ENCODE measurements at places on chromosomes 1 and 21.

DNA sequence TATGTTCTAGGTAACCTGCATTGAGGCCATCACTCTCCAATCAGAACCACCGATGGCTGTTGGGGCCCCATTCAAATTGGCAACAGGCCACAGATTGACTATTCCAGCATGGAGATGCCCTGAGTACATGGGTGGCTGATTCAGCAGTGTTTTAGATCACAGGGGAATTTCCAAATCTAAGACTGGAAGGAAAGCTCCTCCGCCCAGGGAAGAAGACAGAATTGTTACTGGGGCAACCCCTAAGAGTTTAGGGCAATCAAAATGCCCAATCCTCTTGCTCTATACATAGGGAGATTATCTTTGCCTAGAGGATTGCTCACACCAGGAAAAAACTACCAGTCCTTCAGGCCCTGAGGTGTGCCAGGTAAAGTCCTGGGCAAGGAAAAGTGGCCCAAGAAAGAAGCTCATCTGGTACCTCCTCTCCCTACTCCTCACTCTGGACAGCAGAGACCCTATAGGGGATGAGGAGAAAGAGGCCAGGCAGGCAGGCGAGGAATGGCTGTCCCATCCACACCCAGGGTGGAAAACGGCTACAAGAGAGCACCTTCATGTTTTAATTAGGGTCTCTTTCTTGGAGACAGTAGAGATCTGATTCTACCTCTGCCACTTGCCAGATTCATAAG, 5.8 kb downstream of the S100A8 start:
- peak; percentile 22 for DNase-seq
- H3K4me3 ChIP-seq = no peak overlapping the region
- no peaks in the 10 kb centered on the region for H3K36me3 ChIP-seq
- H3K4me1 ChIP-seq = no peaks in the 10 kb centered on the region

- DNase-seq = no peak
- H3K4me3 ChIP-seq = no peak overlapping the region
- H3K36me3 ChIP-seq = no peaks in the 10 kb centered on the region
- peaks cover 17% of the 10 kb centered on the region for H3K4me1 ChIP-seq
- peak overlapping the region; percentile 45 for H3K27ac ChIP-seq
Observed at GRCh38 chr1:157193702-157194391, 55.7 kb upstream of the ETV3 start.

GRCh38 chr1:114338191-114338890, 172.7 kb downstream of the TRIM33 start:
- no peaks in the 10 kb centered on the region for H3K4me1 ChIP-seq
- H3K27ac ChIP-seq = no peak overlapping the region
- H3K4me3 ChIP-seq = no peak overlapping the region
- DNase-seq = no peak
- H3K27me3 ChIP-seq = peaks cover 11% of the 10 kb centered on the region

DNA sequence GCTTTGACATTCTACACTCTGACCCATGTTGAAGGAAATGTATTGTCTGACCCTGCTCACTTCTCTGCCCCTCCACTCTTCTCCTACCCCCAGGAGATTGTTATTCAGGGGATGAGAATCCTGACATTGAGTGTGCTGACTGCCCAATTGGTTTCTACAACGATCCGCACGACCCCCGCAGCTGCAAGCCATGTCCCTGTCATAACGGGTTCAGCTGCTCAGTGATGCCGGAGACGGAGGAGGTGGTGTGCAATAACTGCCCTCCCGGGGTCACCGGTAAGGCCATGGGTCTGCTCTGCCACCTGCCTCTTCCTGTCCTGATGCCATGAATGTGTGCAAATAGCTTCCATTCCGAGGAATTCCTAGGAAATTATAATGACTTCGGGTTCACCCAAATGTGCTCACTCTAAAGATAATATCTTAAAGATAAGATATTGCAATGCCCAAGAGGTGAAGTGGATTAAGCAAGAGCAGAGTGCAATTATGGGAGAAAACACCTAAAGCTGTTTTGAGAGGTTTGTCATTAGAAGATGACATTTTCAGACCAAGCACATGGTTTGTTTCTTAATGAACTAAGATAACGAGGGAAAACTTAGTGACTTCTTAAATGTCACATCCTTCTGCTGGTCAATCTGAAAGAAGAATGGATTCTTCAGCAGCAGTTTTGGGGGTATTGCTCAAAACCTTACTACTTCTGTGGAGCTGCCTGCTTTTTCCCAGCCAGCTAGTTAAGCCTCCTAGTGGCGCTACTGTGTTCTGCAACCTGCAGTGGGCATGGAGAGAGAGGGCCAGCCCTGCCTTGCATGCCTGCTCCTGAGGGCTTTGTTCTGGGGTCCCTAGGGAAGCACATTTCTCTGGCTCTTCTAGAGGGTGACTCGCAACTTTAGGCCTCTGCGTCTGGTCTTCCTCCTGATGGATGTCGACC, 41.6 kb downstream of the LAMC2 start:
- H3K4me1 ChIP-seq = peaks cover 21% of the 10 kb centered on the region
- no peak overlapping the region for H3K27ac ChIP-seq

DNA sequence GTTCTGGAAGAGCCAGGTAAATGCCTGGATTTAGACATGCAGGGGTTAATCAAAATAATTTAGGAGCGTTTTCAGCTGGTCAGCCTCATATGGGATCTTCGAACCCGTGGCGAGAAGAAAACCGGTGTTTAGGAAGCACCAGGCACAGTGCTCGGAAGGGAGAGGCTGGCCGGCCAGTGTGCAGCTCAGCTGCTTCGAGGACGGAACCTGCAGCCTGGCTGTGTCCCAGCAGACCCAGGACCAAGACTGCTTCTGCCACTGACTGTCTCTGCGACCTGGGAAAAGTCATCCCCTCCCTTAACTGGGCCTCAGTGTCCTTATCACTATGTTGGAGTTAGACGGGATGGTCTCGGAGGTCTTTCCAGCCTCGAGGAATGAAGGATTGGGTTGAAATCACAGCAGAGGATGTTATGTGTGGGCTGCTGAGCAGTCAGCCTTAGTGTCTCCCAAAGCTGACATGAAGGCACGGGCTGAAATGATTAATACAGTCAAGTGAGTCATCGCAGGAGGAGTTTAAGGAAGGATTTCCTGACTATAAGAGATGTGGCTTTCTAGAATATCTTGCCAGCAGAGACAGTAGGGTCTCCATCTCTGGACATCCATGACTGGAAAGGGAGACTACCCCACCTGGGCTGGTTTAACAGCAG, 20.8 kb downstream of the PPFIA4 start:
- H3K27ac ChIP-seq = peak overlapping the region; percentile 42
- no peak for DNase-seq
- H3K27me3 ChIP-seq = peaks cover 34% of the 10 kb centered on the region
- H3K36me3 ChIP-seq = no peaks in the 10 kb centered on the region
- H3K4me1 ChIP-seq = peaks cover 36% of the 10 kb centered on the region
- H3K4me3 ChIP-seq = no peak overlapping the region

DNA sequence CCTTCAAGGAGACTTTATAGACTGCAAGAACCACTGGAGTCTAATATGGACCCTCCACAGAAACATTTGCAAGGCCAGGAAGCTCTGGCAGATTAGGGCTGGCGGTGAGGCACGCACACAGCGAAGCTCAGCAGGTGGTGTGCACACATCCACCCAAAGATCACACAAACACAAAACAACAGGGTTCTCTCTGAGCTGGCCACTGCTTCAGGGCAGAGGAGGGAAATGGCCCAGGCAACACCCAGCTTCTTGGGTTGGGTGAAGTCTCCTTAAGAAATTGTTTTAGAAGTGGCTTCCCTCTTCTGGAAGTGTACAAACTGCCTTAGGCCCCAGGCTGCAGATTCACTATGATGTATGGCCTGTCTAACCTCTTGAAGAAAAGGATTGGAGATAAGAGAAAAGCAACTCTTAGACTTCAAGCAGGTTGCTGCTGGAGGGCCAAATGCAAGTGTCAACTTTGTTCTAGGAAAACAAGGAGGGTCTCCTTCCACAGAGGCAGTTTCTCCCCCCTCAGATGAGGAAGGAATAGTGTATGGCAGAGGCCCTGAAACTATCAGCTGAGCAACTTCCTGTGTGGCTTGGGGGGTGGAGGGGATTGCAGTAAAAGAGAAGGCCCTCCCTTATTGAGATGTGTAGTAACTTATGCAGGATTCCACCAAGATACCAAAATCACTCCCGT, 2.0 kb downstream of the RCSD1 start:
- H3K27me3 ChIP-seq = peaks cover 71% of the 10 kb centered on the region
- H3K4me1 ChIP-seq = peaks cover 14% of the 10 kb centered on the region
- H3K4me3 ChIP-seq = no peak overlapping the region

- no peaks in the 10 kb centered on the region for H3K27me3 ChIP-seq
- DNase-seq = no peak
- no peaks in the 10 kb centered on the region for H3K36me3 ChIP-seq
- H3K4me1 ChIP-seq = peaks cover 31% of the 10 kb centered on the region
- no peak overlapping the region for H3K27ac ChIP-seq
Observed at GRCh38 chr1:209421186-209421585, 162.3 kb upstream of the CAMK1G start.

- H3K4me3 ChIP-seq = no peak overlapping the region
- peaks cover 4% of the 10 kb centered on the region for H3K27me3 ChIP-seq
- DNase-seq = no peak
- no peak overlapping the region for H3K27ac ChIP-seq
- peaks cover 3% of the 10 kb centered on the region for H3K36me3 ChIP-seq
Observed at GRCh38 chr1:222970711-222971110, 155.9 kb downstream of the DISP1 start.

All from type B pancreatic cell (in vitro differentiated cells).